Panc1 (cell line): ENCODE measurements at places on chromosomes 16 and 17.

GRCh38 chr17:79664930-79665737, 54.3 kb upstream of the RBFOX3 start:
- H3K27ac ChIP-seq = no peak overlapping the region
- no peaks in the 10 kb centered on the region for H3K4me1 ChIP-seq
- H3K36me3 ChIP-seq = no peaks in the 10 kb centered on the region
- H3K4me3 ChIP-seq = no peak overlapping the region
- H3K27me3 ChIP-seq = no peaks in the 10 kb centered on the region; the same call in 1 of the 2 replicates

- no peak overlapping the region for H3K4me3 ChIP-seq
- no peaks in the 10 kb centered on the region for H3K36me3 ChIP-seq
- no peak overlapping the region for H3K27ac ChIP-seq
- no peaks in the 10 kb centered on the region for H3K4me1 ChIP-seq
- peaks cover 5% of the 10 kb centered on the region for H3K27me3 ChIP-seq
- DNase-seq = no peak
These were observed 119.8 kb upstream of the CDC42EP4 start for GRCh38 chr17:73431401-73432205.

- no peak overlapping the region for H3K4me3 ChIP-seq
- no peaks in the 10 kb centered on the region for H3K27me3 ChIP-seq
- no peak for DNase-seq
- H3K36me3 ChIP-seq = no peaks in the 10 kb centered on the region
- no peak overlapping the region for H3K27ac ChIP-seq
These were observed 6.5 kb downstream of the SLC47A2 start for GRCh38 chr17:19709841-19710240.

GRCh38 chr16:1613211-1613622, 1.1 kb downstream of the CRAMP1 start:
- H3K27ac ChIP-seq = peak overlapping the region; percentile 94
- H3K4me3 ChIP-seq = peak overlapping the region; percentile 91
- H3K36me3 ChIP-seq = peaks cover 10% of the 10 kb centered on the region; the same call in 1 of the 2 replicates
- H3K4me1 ChIP-seq = peaks cover 17% of the 10 kb centered on the region

DNA sequence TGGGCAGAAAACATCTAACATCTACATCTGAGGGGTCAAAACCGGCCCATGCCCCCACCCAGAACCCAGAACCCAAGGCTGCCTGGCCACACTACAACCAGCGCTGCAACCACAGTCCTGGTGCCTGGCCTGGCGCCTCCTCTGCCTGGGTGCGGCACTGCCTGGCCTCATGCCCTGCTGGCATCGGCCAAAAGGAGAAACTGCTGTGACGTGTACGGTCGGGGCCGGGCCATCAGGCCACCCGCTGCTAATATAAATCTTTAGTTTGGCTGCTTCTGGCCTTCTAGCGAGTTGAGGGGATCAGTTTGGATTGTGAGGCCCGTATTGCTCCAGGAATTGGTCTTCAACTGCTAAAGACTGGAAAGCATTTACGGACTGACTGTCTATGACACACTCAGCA, 22.8 kb downstream of the TMEM204 start:
- no peak overlapping the region for H3K27ac ChIP-seq
- H3K36me3 ChIP-seq = no peaks in the 10 kb centered on the region; the same call in 1 of the 2 replicates
- no peak overlapping the region for H3K4me3 ChIP-seq
- DNase-seq = no peak
- no peaks in the 10 kb centered on the region for H3K4me1 ChIP-seq

DNA sequence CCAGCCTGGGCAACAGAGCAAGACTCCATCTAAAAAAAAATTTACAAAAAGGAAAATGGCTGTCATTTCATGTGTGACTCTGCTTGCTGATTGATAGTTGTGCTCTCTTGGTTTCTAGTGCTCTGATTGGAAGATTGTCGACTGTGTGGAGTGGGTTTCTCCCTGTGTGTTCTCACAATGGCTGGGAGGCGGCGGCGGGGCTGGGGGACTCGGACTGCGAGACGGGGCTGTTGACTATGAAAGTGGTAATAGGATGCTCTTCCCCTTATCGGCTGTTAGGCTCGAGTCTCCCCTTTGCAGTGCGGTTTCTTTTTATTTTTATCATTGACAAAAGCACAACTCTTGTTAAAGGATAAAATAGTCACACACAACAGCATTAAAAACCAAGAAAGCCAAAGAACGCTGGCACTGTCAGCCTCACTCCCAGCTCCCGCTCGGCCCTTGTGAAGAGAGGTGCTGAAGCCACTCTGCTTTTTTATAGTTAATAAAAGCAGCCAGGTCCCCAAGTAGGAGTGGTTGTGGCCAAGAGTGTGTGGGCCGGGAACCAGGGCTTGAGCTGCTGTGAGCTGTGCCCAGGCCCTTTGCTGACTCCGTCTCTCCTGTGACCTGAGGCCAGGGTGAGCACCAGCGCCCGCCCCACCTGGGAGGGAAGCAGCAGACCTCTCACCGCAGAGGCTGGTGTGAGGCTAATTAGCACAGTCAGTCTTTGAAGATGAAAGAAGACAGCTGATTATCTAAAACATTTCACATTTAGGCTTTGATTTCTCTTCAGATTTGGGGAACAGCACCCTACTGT, 36.5 kb downstream of the TBCD start:
- H3K36me3 ChIP-seq = peaks cover 7% of the 10 kb centered on the region
- no peak overlapping the region for H3K27ac ChIP-seq
- DNase-seq = no peak
- no peaks in the 10 kb centered on the region for H3K4me1 ChIP-seq
- H3K27me3 ChIP-seq = no peaks in the 10 kb centered on the region

- DNase-seq = no peak
- no peaks in the 10 kb centered on the region for H3K27me3 ChIP-seq
- H3K4me3 ChIP-seq = no peak overlapping the region
- no peaks in the 10 kb centered on the region for H3K4me1 ChIP-seq
- no peak overlapping the region for H3K27ac ChIP-seq
These were observed 205.2 kb upstream of the NLRP1 start for GRCh38 chr17:5789528-5789927.

DNA sequence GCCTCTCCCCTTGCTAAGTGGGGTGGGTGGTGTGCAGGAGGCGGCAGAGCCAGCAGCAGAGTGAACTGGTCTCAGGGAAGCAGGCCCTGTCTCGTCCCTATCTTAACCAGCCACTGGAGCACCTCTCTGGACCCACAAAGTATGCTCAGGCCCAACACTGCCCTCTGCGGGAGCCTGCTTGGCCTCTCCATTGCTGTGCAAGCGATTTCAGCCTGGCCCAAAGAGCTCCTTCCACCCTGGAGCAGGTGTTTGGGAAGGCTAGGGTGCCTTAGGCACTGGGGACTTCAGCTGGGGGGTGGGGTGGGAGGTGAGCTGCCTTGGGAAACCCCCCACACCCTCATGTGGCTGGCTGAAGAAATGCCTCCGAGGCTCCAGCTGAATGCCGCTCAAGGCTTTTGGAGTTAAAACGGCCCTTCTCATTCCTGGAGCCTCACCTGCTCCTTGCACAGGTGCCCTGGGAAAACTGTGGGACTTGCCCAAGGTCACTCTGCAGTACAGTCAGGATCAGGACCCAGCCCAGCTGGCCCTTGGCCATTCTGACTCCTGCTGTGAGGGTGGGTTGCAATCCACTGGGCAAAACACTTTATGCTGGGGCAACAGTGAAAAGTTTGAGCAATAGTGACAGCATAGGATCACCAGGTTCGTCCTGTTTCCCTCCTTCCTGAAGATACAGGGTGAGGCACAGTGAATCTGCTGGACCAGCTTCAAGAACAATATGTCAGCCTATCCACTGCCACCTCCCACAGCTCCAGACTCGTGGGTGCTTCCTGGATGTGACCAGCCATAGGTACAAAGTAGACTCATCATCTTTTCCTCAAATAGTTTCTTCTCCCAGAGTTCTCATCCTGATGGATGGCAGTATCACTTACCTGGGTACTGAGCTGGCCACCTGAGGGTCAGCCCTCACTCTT, 5.9 kb upstream of the UBE2O start:
- no peak overlapping the region for H3K27ac ChIP-seq
- no peak for DNase-seq
- H3K4me3 ChIP-seq = no peak overlapping the region
- H3K4me1 ChIP-seq = no peaks in the 10 kb centered on the region

GRCh38 chr17:6796887-6797490, 21.0 kb downstream of the FBXO39 start:
- no peaks in the 10 kb centered on the region for H3K36me3 ChIP-seq
- H3K4me1 ChIP-seq = no peaks in the 10 kb centered on the region
- no peak overlapping the region for H3K4me3 ChIP-seq
- DNase-seq = no peak
- H3K27ac ChIP-seq = no peak overlapping the region
- H3K27me3 ChIP-seq = peaks cover 2% of the 10 kb centered on the region

DNA sequence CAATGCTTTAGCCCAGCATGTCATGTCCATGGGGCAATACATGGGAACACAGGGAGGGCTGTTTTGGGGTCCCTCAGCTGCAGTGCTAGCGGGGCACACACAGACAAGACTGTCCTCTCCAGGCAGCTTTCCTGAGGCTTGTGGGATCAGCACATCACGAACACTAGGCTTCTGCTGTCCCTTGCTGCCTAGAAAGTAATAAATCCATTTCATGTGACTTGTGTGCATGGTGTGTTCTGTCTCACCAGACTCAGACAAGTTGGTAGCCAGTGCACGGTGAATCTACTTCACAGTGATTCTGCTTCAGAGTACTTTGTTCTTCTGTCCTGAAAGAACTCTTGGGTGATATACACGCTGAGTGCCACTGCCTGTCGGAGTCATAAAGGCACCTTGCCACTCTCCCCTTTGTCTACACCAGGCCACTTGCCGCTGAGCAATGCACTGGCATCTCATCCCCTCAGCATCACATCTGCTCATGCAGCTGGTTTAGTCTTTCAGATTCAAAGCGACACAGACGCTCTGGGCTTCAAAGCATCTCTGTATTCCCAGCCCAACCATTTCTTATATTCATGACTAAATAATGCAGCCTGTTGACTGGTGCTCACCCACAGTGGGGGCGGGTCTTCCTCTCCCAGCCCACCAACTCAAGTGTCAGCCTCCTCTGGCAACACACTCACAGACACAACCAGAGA, 95.2 kb upstream of the COX10 start:
- H3K27ac ChIP-seq = no peak overlapping the region
- H3K4me3 ChIP-seq = no peak overlapping the region
- no peak for DNase-seq
- no peaks in the 10 kb centered on the region for H3K4me1 ChIP-seq
- H3K27me3 ChIP-seq = no peaks in the 10 kb centered on the region
- no peaks in the 10 kb centered on the region for H3K36me3 ChIP-seq

- no peaks in the 10 kb centered on the region for H3K36me3 ChIP-seq
- H3K4me3 ChIP-seq = no peak overlapping the region
- no peak for DNase-seq
- no peak overlapping the region for H3K27ac ChIP-seq
- no peaks in the 10 kb centered on the region for H3K4me1 ChIP-seq
These were observed 36.0 kb upstream of the RBFOX3 start for GRCh38 chr17:79646721-79647455.

GRCh38 chr16:79792664-79793351, 192.3 kb upstream of the MAF start:
- H3K27me3 ChIP-seq = no peaks in the 10 kb centered on the region
- no peak overlapping the region for H3K27ac ChIP-seq
- no peaks in the 10 kb centered on the region for H3K4me1 ChIP-seq

DNA sequence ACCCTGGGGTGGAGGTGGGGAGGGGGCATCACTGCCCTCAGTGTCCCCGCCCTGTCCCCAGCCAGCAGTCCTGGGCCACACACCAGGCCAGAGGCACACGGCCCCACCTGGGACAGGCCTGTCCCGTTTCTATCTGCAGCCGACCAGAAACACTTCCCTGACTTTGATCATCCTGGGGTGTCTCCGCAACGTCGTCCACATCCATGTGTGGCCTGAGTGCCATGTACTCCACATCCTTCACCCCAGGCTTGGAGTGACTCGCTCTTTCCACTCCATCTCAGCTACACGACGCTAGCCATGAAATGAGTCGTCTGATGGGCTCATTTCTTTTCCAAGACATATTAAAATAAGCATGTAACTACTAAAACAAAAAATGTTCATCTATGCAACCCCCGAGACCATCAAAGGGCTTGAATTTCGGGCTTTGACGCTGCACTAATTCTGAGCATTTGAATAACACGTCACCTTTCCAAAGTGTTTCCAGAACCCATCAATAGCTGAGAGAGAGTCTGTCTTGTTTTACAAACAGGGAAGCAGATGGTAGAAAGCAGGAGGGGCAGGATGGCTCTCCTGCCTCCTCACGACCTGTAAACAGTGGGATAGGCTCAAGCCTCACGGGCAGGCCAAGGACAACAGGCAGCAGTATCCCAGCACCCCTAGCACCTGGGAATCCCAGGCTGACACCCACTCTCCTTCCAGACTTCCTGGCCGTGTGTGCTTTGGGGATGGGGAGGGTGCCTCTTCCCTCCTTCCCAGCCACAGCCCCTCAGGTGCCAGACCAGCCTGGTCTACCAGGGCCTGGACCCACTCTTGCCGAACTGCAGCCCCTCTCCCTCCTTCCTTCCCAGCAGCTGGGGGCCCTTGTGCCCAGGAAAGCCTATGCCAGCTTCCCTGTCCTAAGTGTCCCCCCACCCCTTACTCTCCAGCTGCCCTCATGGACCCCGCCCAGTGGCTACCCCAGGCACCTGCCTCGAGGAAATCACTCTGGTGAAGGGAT, 20.0 kb upstream of the RASD1 start:
- peaks cover 8% of the 10 kb centered on the region for H3K4me1 ChIP-seq
- H3K27me3 ChIP-seq = no peaks in the 10 kb centered on the region
- H3K36me3 ChIP-seq = no peaks in the 10 kb centered on the region
- no peak overlapping the region for H3K27ac ChIP-seq

- no peaks in the 10 kb centered on the region for H3K27me3 ChIP-seq
- H3K4me3 ChIP-seq = no peak overlapping the region
- peaks cover 6% of the 10 kb centered on the region; the same call in 1 of the 2 replicates for H3K36me3 ChIP-seq
These were observed 21.3 kb downstream of the DEF8 start for GRCh38 chr16:89969741-89970410.

DNA sequence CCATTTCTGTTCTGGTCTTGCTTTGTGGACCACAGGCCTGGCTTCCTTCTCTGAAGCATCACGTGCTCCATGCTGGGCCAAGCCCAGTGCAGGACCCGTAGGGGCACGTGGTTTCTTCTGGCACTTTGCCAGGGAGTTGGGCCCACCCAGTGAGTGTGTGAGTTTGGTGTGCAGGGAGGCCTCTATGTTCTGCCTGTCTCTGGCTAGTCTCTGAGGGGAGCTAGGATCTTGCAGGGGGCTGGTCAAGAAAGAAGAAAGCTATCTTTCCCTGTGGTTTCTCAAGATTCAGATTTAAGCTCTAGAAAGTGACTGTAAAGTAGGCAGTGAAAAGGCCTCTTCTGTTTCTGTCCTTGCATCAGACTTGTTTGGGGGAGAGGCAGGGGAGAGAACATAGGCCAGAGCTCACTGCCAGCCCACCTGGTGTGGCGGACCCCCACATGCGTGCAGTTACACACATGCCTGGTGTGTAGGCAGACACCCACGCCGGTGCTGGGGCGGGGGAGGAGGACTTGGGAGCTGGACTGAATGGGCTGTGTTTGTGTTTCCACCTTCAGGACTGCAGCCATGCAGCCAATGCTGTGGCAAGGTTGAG, 11.8 kb downstream of the LASP1 start:
- no peak for DNase-seq
- H3K4me1 ChIP-seq = peaks cover 53% of the 10 kb centered on the region
- no peaks in the 10 kb centered on the region; the same call in 1 of the 2 replicates for H3K36me3 ChIP-seq
- H3K27me3 ChIP-seq = no peaks in the 10 kb centered on the region
- no peak overlapping the region; the same call in 1 of the 2 replicates for H3K27ac ChIP-seq

GRCh38 chr17:21242780-21243515, 10.3 kb downstream of the NATD1 start:
- H3K4me3 ChIP-seq = no peak overlapping the region
- H3K36me3 ChIP-seq = no peaks in the 10 kb centered on the region
- H3K4me1 ChIP-seq = no peaks in the 10 kb centered on the region
- H3K27ac ChIP-seq = no peak overlapping the region

GRCh38 chr16:86383488-86384262, 126.7 kb upstream of the FOXF1 start:
- DNase-seq = no peak
- H3K4me1 ChIP-seq = no peaks in the 10 kb centered on the region
- no peaks in the 10 kb centered on the region for H3K36me3 ChIP-seq
- no peaks in the 10 kb centered on the region for H3K27me3 ChIP-seq

GRCh38 chr17:79945591-79946255, 89.9 kb downstream of the TBC1D16 start:
- no peaks in the 10 kb centered on the region for H3K4me1 ChIP-seq
- no peak overlapping the region for H3K27ac ChIP-seq
- H3K4me3 ChIP-seq = no peak overlapping the region
